Activated CD4-positive, alpha-beta T cell treated with anti-CD3 and anti-CD28 coated beads, Interleukin-2, Interleukin-4, amounts not matched to agents 100 ng/mL and 50 ng/mL, durations not matched to agents 16 hours and 8 hours (primary cell): ENCODE measurements at places on chromosomes 5 and 9.
A peak's percentile ranks its signal among the peaks of the same experiment; 100 is the strongest.

- no peak for DNase-seq
These were observed 154.3 kb upstream of the PPP1R2B start for GRCh38 chr5:156695774-156696173.

- no peak for DNase-seq
These were observed 388.0 kb downstream of the TMEM232 start for GRCh38 chr5:110338341-110339083.

DNA sequence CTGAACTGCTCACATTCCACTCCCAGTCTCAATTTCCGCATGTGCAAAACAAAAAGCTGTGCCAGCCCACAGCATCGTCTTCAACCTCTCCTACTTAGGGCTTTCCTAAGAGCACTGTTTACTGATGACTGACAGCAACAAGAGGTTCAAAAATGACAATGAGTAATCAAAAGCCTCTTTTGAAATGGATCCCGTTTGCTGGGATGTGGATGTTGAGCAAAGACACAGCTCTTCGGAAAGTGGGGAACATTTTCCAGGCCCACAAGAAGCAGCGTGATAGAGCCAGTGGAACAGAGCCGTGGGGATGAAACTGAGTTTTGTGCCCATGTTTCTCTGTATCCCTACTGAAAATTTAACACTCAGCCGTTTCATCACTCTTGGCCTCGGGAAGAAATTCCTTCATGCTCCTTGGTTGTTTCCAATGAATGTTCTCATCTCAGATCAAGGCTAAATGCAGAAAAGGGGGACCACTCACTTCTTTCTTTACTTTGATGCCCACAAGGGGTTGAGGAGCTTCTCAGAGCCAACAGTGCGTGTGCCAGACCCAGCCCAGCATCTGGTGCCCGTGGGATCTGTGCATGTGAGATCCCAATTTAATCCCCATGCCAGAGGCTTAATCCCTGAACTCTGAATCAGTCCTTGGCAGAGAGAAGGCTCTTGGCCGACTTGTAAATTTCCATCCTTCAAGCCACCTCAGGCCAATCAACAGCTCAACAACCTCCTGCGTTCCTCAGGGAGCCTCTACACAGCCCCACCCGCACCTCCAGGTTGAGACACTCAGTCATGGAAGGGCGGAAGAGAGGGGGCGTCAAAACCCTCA, 230.2 kb upstream of the DAPK1 start:
- DNase-seq = no peak

- no peak for DNase-seq
These were observed 479.0 kb downstream of the CAAP1 start for GRCh38 chr9:26413611-26414010.

DNA sequence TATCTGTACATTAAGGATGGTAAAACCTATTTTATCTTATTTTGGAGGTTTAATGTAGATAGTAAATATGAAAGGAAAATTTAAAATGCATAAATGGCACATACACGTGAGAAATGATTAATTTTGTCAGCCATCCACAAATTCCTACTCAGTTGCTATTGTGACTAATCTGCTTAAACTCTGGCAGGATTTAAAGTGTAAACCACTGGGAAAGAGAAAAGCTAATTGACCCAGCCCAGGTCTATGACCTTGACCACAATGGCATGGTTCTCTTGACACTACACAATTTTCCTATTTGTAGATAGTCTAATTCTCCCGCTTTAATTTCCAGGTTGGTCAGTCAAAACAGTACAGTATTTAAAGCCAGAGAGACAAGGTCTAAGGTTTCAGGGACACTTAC, 459.0 kb upstream of the KLF4 start:
- no peak for DNase-seq

DNA sequence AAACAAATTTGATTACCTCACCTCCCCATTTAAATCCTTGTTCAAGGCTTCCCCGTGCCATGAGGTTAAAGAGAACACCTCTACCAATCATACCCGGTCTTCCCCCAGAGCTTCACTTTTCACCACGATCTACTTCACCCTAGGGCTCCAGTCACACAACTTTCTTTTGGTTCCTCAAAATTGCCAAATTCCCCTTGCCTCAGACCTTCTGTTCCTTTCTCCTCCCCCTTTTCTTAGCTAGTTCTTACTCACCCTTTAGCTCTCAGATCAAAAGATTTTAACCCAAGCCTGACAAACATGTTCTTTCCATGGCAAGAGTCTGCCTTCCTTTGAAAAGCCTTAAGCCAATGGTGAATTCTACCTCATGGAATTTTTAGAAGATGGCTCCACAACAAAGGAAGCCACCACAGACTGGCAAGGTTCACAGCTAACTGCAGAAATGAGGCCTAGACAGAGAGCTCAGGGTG, 56.7 kb downstream of the MAPKAP1 start:
- DNase-seq = no peak

DNA sequence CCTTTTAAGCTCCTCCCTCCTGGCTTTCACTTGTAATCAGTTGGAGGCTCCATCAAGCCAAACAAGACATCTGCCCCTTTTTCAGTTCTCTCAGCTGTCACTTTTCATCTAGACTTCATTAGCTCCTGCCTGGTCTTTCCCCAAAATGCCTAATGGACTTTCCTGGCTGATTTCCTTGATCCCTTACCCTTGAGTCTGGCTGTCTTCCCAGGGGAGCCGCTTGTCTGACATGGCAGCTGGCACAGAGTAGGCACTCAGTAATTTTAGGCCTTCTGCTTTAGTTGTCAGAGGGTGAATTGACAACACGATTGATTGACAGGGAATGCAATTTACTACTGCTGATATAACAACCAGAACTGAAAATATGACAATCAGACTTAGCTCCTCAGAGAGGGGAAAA, 2.1 kb downstream of the C9orf153 start:
- DNase-seq = no peak

GRCh38 chr5:143619040-143619439, 192.9 kb upstream of the HMHB1 start:
- DNase-seq = no peak

GRCh38 chr9:98094316-98094715, 24.7 kb downstream of the TRIM14 start:
- DNase-seq = no peak

DNA sequence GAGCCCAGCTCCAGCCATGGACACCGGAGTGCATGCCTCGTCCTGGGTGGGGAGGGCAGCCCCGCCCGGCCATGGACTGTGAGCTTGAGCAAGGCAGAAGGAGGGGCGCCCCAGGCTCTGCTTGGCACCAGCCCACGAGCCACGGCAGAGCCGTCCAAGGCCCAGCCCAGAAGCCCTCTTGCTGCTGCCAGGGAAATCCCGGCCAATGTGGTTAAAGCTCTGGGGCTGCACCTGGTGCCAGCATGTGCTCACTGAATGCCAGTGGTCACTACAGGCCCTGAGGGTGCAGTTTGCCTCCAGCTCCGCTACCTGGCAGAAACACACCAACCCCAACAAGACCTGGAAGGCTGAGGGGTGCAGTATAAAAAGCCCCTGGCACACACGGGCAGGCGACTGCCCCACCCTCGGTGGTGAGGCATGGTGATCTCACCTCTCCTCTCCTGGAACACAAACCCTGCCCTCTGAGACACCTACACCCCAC, 11.8 kb downstream of the BRD3 start:
- no peak for DNase-seq

- DNase-seq = no peak
These were observed 1215.9 kb downstream of the EFNA5 start for GRCh38 chr5:106454651-106455415.

GRCh38 chr5:179295778-179296149, 49.5 kb downstream of the ADAMTS2 start:
- DNase-seq = no peak

DNA sequence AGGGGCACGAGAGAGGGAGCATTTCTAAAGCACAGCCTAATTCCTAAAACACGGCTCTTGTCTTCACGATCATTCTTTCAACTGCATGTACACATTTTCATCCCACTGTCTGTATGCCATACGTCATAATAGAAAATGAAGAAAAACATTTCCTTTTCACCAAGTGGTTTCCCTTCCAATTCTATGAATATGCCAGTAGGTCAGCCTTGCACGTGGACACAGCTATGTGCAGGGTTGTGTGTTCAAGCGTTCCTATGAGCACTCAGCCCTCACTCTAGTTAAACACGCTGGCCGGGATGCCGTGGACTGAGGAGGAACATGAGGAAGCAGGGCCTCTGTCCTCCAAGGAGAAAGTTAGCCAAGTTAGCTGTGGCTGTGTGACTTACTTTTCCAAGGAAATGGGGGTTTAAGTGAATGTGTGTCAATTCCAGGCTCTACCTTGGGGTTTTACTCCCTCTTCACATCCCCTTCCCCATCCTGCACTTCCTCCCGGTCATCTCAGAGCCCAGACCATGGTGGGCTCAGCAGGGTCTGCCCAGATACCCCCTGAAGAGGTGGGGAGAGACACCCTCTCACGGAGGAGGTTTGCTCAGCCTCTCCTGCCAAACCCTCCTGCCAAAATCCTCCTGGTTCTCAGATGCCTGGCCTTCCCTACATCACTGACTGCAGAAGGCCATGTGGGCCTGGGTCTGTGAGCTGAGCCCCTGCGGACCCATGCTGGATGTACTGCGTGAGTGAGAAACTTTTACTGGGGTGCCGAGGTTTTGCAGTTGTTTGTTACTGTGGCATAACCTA, 230.6 kb downstream of the FSTL4 start:
- no peak for DNase-seq

- no peak for DNase-seq
These were observed 87.6 kb downstream of the ANKRD55 start for GRCh38 chr5:56145511-56145910.

- no peak for DNase-seq
These were observed 3.1 kb upstream of the ZNF474 start for GRCh38 chr5:122126177-122126755.

DNA sequence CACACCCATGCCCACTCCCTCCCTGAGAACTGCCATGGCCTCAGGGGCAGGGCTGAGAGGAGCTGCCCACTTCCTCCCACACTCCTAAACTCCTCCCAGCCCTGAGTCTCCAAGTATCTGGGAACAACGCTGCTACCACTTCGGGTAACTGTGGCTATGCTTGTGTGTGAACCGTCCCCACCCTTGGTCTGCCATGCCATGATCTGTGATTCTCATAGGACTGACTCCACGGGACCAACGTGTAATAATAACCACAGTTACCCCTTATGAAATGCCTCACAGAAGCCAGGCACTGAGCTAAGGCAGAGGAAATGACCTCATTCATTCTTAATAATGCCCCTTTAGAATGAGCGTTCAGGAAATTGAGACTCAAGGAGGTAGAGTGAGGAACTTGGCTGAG, 103.9 kb upstream of the SMIM23 start:
- DNase-seq = no peak

GRCh38 chr5:100799166-100799565, 103.9 kb downstream of the ST8SIA4 start:
- no peak for DNase-seq

- DNase-seq = no peak
These were observed 14.9 kb upstream of the CARD19 start for GRCh38 chr9:93081081-93081529.

DNA sequence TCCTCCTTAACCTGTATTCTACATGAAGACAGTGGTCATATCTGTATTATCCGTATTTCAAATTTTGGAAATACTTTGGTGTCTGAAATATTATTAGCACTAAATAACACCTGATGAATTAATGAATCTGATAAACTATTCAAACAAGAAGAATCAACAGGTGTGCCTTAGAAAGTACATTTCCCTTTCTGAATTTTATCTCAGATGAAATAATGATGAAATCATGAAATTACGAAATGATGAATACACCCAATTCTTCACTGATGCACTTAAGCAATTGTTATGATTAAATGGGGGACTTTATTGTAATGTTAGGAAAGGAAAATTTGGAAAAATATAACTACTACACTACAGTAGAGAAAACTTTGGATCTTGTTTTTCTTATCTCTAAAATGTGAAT, 313.6 kb downstream of the HCN1 start:
- no peak for DNase-seq

DNA sequence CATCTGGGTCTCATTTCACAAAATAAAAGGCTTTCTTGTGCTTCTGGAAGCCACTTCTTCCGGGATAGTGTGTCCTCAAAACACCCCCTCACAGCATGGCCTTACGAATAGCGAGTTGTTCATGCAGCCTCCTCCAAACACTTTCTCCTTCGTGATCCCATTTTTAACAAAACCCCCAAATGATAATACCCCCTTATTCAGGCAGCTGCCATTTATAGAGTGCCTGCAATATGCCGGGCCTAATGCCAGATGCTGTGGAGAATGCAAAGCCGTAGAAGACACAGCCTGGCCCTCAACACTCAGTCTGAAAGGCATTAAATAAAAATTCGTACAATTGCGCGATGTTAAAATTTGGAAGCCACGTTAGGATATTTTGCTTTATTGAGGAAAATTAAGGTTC, 66.4 kb upstream of the SLC44A1 start:
- no peak for DNase-seq

- DNase-seq = peak; percentile 49
These were observed 296.7 kb downstream of the ARL15 start for GRCh38 chr5:54013556-54014194.

DNA sequence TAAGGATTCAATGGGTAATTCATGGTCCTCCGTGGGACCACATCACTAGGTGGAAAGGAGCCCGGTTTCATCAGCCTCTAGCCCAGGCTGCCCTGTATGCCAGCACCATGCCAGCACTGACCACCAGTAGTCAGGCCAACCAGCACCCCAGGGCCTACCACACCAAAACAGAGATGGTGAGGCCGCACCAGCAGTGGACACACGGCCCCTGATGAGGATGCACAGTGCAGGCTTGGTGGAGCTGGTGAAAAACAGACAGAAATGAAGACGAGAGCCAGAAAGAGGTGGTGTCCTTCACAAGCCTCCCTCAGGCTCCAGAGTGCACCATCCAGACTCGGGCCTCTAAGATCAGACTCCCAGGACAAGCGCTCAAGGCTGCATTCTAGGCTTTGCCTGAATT, 128.2 kb downstream of the MED10 start:
- DNase-seq = no peak

DNA sequence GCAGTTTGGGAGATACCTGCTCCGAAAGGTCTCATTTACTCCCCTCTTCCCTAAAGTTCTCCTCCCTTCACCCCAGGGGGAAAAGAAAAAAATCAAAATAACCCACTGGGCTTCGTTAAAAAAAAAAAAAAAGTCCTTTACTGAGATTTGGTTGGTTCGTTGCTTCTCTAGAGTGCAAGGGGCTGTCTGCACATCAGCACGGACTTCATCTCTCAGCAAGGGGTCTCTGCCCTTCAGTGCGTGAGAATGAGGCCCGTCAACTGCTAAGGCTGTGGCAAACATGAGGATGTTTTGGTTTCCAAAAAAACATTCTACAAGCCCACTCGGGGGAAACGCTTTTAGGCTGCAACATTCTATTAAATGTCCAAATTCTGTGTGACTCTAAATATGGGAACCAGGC, 10.0 kb downstream of the BARHL1 start:
- no peak for DNase-seq

- DNase-seq = no peak
These were observed 35.1 kb upstream of the PCA3 start for GRCh38 chr9:76729116-76729515.
